Left ventricle myocardium inferior (tissue), 1 donor: ENCODE measurements at places on chromosomes 6 and 20.

GRCh38 chr6:44057931-44058616 is 69.2 kb downstream of the MRPL14 start:
- no peak for DNase-seq
- peaks cover 74% of the 10 kb centered on the region for H3K4me1 ChIP-seq
- H3K27ac ChIP-seq: peak overlapping the region; percentile 89
- no peak overlapping the region for H3K4me3 ChIP-seq
- H3K36me3 ChIP-seq: no peaks in the 10 kb centered on the region

DNA sequence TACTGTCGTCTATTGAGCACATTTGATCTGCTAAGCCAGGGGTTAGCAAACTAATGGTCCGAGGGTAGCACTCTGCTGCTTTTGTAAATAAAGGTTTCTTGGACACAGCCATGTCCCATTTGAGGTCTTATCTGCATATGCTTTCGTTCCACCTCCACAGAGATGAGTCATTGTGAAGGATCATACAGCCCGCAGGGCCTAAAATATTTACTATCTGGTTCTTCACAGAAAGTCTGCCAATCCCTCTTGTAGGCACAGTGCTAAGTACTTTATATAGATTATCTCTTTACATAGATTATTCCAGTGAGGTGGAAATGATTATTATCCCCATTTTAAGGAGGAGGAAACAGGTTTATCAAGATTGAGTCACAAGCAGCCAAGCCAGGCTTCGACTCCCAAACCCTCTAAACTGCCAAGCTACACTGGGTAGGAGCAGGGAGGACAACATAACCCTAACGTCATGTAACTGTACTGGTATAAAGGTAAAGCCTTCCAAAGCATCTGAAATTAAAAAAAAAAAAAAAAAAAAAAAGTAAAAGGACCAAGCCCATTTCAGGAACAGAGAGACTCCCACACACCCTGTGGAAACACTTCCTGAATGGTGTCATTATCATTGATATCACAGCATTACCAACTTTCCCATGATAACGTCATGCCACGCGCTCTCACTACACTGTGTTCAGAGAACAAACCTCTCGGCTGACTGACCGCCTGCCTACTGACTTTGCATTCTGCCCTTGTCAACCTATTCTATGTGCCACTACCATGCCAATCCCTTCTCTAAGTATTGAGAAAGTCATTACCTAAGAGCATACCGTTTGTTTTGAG is 101.0 kb downstream of the KIF16B start:
- no peak overlapping the region for H3K4me3 ChIP-seq
- H3K4me1 ChIP-seq: peaks cover 4% of the 10 kb centered on the region
- no peak overlapping the region for H3K27ac ChIP-seq
- DNase-seq: no peak
- H3K27me3 ChIP-seq: no peaks in the 10 kb centered on the region

GRCh38 chr20:36093025-36093803 is 61.3 kb upstream of the EPB41L1 start:
- peak; percentile 58 for DNase-seq
- no peaks in the 10 kb centered on the region for H3K36me3 ChIP-seq
- peak overlapping the region; percentile 79 for H3K4me3 ChIP-seq
- H3K4me1 ChIP-seq: peaks cover 36% of the 10 kb centered on the region
- peaks cover 51% of the 10 kb centered on the region for H3K27me3 ChIP-seq
- H3K27ac ChIP-seq: peak overlapping the region; percentile 44

- H3K4me3 ChIP-seq: no peak overlapping the region
- no peaks in the 10 kb centered on the region for H3K27me3 ChIP-seq
- H3K27ac ChIP-seq: no peak overlapping the region
- no peak for DNase-seq
- no peaks in the 10 kb centered on the region for H3K36me3 ChIP-seq
Measured at GRCh38 chr20:14925300-14925699, 587.9 kb upstream of the FLRT3 start.

- no peaks in the 10 kb centered on the region for H3K27me3 ChIP-seq
- peaks cover 13% of the 10 kb centered on the region for H3K4me1 ChIP-seq
- H3K4me3 ChIP-seq: no peak overlapping the region
Measured at GRCh38 chr6:155882527-155883333, 427.1 kb upstream of the NOX3 start.

- H3K36me3 ChIP-seq: no peaks in the 10 kb centered on the region
- no peaks in the 10 kb centered on the region for H3K4me1 ChIP-seq
- H3K27ac ChIP-seq: peak overlapping the region; percentile 11
- peak overlapping the region; percentile 47 for H3K4me3 ChIP-seq
- H3K27me3 ChIP-seq: no peaks in the 10 kb centered on the region
- no peak for DNase-seq
Measured at GRCh38 chr6:106525107-106525881, 104.0 kb downstream of the RTN4IP1 start.

GRCh38 chr6:9789201-9789600 is 625.7 kb downstream of the TFAP2A start:
- no peaks in the 10 kb centered on the region for H3K27me3 ChIP-seq
- H3K4me3 ChIP-seq: no peak overlapping the region
- DNase-seq: no peak
- H3K36me3 ChIP-seq: no peaks in the 10 kb centered on the region
- no peak overlapping the region for H3K27ac ChIP-seq

- H3K36me3 ChIP-seq: no peaks in the 10 kb centered on the region
- H3K27me3 ChIP-seq: no peaks in the 10 kb centered on the region
- H3K27ac ChIP-seq: no peak overlapping the region
Measured at GRCh38 chr6:3328796-3329195, 70.0 kb downstream of the PSMG4 start.

DNA sequence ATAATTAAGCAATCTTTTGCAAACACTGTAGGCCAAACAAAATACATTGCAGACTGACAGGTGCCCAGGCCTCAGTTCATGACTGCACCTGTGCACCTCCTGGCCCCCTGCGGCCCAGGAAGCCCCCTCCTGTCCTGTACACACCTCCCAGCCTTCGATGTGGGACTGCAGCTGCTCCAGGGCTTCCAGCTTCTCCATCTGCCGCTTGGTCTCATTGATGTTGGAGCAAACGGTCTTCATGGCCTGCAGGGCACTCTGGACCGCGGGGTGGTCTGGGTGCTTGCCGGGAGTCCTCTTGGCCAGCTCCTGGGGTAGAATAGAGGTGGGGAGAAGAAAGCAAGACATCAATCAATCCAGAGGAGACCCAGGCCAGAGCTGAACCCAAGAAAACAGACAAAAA is 119.7 kb downstream of the PREX1 start:
- no peak overlapping the region for H3K27ac ChIP-seq
- no peaks in the 10 kb centered on the region for H3K27me3 ChIP-seq
- no peak for DNase-seq
- no peak overlapping the region for H3K4me3 ChIP-seq
- no peaks in the 10 kb centered on the region for H3K36me3 ChIP-seq

DNA sequence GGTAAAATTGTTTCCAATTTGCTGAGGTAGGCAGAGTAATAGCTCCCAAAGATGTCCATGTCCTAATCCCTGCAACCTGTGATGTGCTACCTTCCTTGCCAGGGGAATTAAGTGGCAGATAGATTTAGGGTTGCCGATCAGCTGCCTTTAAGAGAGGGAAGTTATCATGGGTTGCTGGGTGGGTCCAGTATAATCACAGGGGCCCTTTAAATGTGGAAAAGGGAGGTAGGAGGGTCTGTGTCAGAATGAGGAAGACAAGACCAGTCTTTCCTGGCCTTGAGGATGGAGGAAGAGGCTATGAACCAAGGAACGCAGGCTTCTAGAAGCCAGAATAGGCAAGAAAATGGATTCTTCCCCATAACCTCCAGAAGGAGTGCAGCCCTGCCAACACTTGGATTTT is 50.7 kb downstream of the CTCFL start:
- peaks cover 21% of the 10 kb centered on the region for H3K4me1 ChIP-seq
- no peak overlapping the region for H3K4me3 ChIP-seq
- H3K36me3 ChIP-seq: no peaks in the 10 kb centered on the region
- no peak overlapping the region for H3K27ac ChIP-seq
- no peak for DNase-seq

GRCh38 chr6:126963077-126963809 is 155.2 kb upstream of the RSPO3 start:
- H3K27ac ChIP-seq: no peak overlapping the region
- no peaks in the 10 kb centered on the region for H3K27me3 ChIP-seq
- DNase-seq: no peak

- peak; percentile 47 for DNase-seq
- no peaks in the 10 kb centered on the region for H3K27me3 ChIP-seq
Measured at GRCh38 chr6:160005861-160006540, 37.1 kb downstream of the IGF2R start.

GRCh38 chr6:12069891-12070529 is 57.9 kb downstream of the HIVEP1 start:
- no peak overlapping the region for H3K27ac ChIP-seq
- H3K4me1 ChIP-seq: peaks cover 17% of the 10 kb centered on the region
- no peak overlapping the region for H3K4me3 ChIP-seq
- no peak for DNase-seq

GRCh38 chr20:43838703-43839060 is 76.0 kb upstream of the TOX2 start:
- no peak for DNase-seq
- H3K4me3 ChIP-seq: no peak overlapping the region
- no peaks in the 10 kb centered on the region for H3K36me3 ChIP-seq
- no peak overlapping the region for H3K27ac ChIP-seq
- peaks cover 33% of the 10 kb centered on the region for H3K27me3 ChIP-seq

- no peaks in the 10 kb centered on the region for H3K36me3 ChIP-seq
- DNase-seq: no peak
- no peaks in the 10 kb centered on the region for H3K4me1 ChIP-seq
- no peak overlapping the region for H3K4me3 ChIP-seq
Measured at GRCh38 chr20:53262365-53262764, 290.2 kb downstream of the TSHZ2 start.

GRCh38 chr6:139109558-139109957 is 25.3 kb upstream of the HECA start:
- no peak for DNase-seq
- H3K27me3 ChIP-seq: no peaks in the 10 kb centered on the region
- no peaks in the 10 kb centered on the region for H3K36me3 ChIP-seq
- no peak overlapping the region for H3K27ac ChIP-seq

DNA sequence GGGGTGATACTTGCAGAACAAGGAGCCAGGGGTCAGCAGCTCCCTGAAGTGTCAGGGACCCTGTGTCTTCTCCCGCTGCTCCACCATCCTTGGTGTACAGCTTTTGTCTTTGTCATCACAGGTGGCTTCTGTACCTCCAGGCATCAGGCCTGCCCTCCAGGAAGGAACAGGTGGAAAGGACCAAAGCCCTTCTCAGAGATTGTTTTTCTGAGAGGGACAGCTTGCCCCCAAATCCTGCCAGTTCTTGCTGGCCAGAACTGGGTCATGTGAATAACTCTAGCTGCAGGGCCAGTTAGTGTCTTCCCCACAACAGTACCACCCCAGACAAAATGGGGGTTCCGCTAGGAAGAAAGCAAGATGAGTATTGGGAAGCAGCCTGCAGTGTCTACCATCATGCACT is 31.4 kb downstream of the SNPH start:
- no peak overlapping the region for H3K4me3 ChIP-seq
- DNase-seq: no peak
- no peaks in the 10 kb centered on the region for H3K4me1 ChIP-seq
- H3K27ac ChIP-seq: no peak overlapping the region

GRCh38 chr6:69378326-69378725 is 418.5 kb downstream of the LMBRD1 start:
- no peak overlapping the region for H3K4me3 ChIP-seq
- no peak overlapping the region for H3K27ac ChIP-seq
- H3K4me1 ChIP-seq: no peaks in the 10 kb centered on the region
- no peaks in the 10 kb centered on the region for H3K36me3 ChIP-seq
- DNase-seq: no peak
- no peaks in the 10 kb centered on the region for H3K27me3 ChIP-seq

DNA sequence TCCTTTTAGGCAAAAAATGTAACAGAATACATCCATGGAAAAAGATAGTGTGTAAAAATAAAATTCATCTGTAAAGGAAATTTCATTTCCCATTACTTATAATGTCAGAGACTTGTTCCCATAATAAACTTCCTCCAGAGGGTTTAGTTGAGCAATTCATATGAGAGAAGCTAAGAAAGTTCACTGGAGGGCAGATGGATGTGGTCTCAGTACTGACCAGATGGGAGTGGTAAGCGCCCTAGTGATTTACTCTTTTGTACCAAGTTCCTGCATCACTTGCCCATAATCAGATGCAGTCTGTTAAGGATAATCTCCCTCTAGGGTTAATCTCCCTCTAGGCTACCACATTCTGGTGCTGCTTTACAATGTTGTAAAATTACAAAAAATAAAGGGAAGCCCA is 61.7 kb downstream of the ESF1 start:
- H3K27me3 ChIP-seq: no peaks in the 10 kb centered on the region
- DNase-seq: no peak
- no peak overlapping the region for H3K27ac ChIP-seq
- H3K4me3 ChIP-seq: no peak overlapping the region
- H3K4me1 ChIP-seq: no peaks in the 10 kb centered on the region
- H3K36me3 ChIP-seq: peaks cover 18% of the 10 kb centered on the region

DNA sequence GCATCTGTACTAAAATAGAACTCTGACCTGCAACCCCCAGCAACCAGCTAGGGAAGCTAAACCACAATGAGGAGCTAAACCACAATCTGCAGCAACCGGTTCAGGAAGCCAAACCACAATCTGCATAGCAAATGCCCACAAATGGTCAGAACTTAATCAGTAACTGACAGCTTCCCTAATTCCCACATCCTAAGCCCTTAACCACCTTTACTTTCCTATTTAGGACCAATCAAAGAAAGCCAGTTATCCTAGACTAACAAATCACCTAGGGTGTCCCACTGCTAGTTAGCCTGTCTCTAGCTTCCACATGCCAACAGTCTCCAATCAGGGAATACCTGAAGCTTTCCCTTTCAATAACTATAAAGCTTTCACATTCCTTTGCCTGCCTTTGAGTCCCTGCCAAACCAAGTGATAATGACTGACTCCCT is 424.6 kb upstream of the PTCHD4 start:
- H3K27me3 ChIP-seq: no peaks in the 10 kb centered on the region
- DNase-seq: no peak
- H3K4me3 ChIP-seq: no peak overlapping the region
- H3K4me1 ChIP-seq: no peaks in the 10 kb centered on the region
- H3K36me3 ChIP-seq: no peaks in the 10 kb centered on the region
- no peak overlapping the region for H3K27ac ChIP-seq

DNA sequence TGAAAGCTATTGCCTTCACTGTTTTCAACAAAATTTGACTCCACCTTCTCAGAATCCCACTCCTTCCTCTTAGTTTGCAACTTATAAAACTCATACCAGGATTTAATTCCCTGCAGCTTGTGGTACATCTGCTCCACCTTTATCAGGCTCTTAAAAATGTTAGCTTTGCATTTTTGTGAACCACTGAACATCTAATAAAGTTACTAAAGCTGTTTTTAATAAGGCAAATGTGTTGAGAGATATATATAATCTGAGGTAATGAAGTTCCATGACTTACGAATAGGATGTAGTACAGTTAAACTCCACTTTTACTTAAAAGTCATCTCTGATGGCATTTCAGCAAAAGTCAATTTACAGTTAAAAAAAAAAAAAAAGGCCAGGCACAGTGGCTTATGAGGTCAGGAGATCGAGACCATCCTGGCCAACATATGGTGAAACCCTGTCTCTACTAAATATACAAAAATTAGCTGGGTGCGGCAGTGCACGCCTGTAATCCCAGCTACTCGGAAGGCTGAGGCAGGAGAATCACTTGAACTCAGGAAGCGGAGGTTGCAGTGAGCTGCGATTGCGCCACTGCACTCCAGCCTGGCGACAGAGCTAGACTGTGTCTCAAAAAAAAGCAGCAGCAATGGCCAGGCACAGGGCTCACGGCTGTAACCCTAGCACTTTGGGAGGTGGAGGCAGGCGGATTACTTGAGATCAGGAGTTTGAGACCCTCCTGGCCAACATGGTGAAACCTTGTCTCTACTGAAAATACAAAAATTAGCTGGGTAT is 106.2 kb downstream of the KIF13A start:
- H3K27me3 ChIP-seq: no peaks in the 10 kb centered on the region
- H3K27ac ChIP-seq: no peak overlapping the region
- peaks cover 67% of the 10 kb centered on the region for H3K4me1 ChIP-seq
- H3K4me3 ChIP-seq: no peak overlapping the region
- peak; percentile 24 for DNase-seq

- H3K4me1 ChIP-seq: no peaks in the 10 kb centered on the region
- H3K4me3 ChIP-seq: no peak overlapping the region
- no peak for DNase-seq
Measured at GRCh38 chr6:75830959-75831885, 82.2 kb downstream of the MYO6 start.
